Kidney glomerular epithelial cell (primary cell): ENCODE measurements at places on chromosomes 11 and 22.
A peak's percentile ranks its signal among the peaks of the same experiment; 100 is the strongest.

GRCh38 chr11:130785380-130786116 is 130.7 kb downstream of the SNX19 start:
- peak; percentile 31 for DNase-seq

DNA sequence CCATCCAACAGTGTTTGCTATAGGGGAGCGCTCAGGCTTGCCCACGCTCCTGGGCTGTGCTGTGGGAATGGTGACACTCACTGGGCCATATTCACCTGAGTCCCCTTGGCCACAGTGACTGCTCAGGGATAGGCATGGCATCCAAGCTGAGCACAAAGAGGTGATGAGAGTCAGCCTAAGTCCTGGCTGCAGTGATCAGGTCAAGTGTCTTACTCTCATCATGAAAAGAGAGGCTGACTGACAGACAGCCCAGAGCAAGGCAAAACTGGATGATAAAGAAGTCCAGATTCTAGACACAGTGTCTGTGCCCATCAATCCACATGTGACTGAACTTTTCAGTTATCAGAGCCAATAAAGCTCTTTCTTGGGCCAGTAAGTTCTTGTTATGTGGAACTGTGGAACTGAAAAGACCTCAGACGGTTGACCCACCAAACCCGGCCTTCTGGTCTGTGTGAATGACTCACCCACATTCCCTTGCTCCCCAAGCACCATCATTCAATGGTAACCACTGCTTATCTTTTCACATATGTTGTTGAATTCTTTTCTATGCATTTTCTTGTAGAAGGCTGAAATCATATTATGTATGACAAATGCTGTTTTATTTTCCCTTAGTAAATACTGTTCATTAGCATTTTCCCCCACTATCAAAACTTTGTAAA is 43.2 kb upstream of the YPEL1 start:
- DNase-seq: peak; percentile 64

DNA sequence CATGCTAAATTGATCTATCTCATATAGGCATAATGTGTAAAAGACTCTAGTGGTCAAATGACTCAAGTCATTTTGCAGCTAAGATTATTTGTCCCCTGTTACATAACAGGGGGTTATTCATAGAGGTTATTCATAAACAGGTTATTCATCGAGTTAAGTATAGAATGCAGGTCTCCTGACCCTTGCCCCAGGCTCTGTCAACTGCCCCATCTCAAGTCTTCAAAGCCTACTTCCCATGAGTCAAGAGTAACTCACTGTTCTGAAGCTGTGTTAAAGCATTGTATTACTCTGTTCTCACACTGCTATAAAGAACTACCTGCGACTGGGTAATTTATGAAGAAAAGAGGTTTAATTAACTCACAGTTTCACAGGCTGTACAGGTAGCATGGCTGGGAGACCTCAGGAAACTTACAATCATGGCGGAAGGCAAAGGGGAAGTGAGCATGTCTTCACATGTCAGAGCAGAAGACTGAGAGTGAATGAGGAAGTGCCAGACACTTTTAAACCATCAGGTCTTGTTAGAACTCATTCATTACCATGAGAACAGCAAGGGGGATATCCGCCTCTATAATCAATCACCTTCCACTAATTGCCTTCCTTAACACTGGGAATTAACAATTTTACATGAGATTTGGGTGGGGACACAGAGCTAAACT is 226.2 kb upstream of the BLID start:
- DNase-seq: no peak

DNA sequence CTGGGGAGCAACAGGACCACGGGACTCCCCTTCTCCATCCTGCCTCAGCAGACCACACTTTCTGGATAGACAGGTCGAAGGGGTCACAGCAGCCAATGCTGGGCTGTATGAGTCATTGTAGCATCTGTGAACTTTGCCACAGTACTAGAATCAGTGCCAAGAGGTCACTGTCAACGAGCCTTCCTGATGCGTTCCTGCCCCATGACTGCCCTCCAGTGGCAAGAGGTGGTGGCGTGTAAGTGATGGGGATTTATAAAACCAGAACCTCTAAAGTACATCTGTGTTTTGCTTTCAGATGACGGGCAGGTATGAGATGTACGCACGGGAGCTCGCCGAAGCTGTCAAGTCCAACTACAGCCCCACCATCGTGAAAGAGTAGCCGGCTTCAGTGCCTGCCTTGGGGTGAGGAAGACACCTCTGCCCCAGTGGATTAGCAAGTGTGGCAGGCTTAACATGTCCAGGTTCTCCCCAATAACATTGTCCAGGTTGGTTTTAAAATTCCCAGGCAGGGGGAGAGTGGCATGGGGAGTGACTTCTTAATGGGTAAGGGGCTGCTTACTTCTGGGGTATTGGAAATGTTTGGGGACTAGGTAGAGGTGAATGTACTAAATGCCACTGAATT is 29.4 kb downstream of the GUCD1 start:
- DNase-seq: peak; percentile 25

DNA sequence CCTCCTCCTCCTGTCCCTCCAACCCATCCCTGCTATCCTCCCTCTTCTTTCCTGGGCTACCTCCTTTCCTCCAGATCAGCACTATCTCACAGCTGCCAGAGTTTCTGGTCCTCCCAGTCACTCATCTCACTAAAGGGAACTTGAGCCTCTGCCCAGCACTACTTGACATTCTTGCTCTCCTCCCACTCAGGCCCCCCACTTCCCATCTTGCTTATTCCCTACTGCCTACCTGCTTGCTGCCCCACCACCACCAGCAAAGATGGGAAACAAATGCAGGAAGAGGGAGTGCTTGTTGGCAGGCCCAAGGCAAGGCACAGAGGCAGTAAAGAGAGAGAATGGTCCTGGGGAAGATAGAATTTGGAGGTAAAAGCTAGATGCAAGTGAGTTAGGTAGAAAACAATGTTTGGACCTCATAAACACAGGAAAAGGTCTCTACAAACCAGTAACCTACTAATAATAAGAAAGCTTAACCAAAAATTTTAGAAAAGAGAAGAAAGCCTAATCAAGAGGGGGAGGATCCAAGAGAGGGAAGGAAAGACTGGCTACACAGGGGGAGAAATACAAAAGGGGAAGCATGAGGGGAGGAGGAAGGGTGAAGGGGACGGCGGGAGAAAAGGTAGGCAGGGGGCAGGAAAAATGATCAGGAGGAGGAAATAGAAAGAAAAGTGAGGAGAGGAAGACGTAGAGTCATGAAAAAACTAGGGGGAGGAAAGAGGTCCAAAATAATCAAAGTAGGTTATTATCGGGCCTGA is 63.6 kb downstream of the PAK1 start:
- no peak for DNase-seq

- DNase-seq: no peak
Observed at GRCh38 chr11:128506356-128506755, 81.0 kb downstream of the ETS1 start.

GRCh38 chr22:39244496-39245129 is at the start of gene PDGFB:
Gene PDGFB, minus strand, starts transcription at chr22:39244982. Its CDS starts 1,019 bp downstream, at chr22:39243963.
- DNase-seq: peak; percentile 60

GRCh38 chr22:46674367-46674781 is 54.2 kb downstream of the GRAMD4 start:
- DNase-seq: no peak

DNA sequence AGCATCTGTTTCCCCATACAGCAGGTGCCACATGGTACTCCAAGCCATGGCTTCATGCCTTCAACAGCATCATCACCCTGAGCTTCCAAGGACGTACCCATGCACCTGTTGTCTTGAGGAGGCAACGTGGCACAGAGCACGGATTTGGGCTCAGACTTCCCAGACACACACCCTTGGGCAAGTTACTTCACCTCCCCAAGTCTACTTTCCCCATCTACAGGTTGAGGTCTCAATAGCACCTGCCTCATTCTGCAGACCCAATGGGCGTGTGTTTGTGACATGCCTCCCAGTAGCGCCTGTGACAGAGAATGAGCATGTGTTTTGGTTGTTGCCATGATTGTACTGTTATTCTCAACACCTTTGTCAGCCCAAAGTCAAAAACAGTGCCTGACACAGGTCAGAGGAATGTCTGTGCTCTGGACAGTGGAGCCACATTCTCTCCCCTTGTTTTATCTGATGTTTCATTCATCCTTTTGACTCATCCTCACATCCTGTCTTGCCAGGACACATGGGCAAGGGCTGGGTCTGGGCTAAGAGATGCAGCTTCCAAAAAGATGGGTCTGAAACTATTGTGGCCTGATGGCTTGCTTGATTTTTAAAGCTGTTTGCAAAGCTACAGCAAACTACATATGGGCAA is 53.4 kb upstream of the CCND1 start:
- peak; percentile 39 for DNase-seq

- DNase-seq: peak; percentile 45
Observed at GRCh38 chr11:72585762-72586311, 88.4 kb downstream of the PDE2A start.

- DNase-seq: peak; percentile 99
Observed at GRCh38 chr11:88384669-88385005, 47.1 kb upstream of the CTSC start.

GRCh38 chr22:26665813-26666231 is 8.4 kb downstream of the MIAT start:
- peak; percentile 35 for DNase-seq

DNA sequence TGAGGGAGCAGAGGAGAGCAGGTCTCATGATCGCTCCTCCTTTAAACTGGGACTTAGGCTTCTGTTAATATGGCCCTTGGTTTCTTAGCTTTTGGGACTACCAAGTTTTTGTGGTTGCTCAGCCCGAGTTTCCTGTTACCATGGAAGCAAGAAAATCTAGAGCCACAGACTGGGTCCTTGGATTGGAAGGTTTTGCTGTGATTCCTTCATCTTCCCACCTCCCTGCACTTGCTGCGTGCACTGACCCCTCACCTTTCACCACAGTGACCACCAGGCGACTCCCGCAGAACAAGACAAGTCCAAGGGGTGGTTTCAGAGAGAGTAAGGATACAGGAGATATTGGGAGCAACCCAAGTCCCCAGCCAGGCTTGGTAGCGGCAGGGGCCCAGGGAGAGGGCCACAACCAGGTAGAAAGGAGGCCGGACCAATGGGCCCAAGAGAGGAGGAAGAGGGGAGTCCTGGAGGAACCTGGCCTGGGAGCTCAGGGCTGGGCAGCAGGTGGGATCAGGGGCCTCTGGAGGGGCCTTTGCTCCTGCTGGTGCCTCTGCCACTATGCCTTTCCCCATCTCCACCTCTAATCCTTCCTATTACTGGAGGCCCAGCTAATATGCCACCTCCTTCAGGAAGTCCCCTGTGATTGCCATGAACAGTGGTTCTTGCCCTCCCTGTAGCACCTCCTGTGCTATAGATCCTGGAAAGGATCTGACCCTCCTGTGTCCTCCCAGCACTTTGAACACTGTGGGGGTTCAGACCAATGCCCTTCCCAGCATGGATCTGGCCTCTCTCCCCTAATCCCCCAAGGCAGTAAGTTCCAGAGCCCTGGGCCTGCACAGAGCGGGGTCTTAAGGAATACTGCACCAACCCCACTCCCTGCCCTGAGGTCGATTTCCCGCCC is 21.2 kb downstream of the CSF2RB start:
- DNase-seq: no peak

DNA sequence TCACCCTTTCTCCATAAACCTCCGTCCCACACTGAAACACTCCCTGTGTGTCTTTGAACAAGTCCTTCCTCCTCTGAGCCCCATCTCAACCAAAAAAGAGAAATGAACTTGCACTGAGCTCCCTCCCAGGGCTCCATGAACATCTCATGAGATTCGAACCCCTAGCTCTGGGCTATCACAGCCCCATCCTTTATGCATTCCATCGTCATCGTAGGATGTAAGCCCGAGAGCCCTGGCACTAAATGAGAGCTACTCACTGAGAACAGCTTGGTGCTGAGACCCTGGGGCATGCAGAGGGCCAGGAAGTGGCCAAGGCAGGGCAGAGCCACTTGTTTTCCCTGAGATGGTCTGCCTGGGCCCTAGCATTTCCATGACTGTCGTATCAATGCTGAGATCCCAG is 12.9 kb upstream of the SLC43A3 start:
- DNase-seq: no peak

DNA sequence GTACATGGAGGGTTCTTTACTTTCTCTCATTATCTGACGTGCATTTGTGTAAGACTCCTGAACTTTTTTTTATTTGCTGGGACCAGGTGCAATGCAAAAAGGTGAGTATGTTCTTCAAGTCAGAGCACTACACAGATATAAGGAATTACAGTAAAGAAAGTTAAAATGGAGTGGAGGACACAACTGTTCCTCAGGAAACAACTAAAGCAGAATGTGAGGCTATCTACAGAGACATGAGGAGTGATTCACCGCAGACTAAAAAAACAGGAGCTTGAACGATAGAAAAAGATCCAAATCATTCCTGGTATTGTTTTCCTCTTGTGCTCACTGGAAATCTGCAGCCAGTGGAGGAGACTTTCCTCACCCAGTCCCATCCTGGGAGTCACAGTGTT is 106.2 kb downstream of the ABTB2 start:
- peak; percentile 33 for DNase-seq

- no peak for DNase-seq
Observed at GRCh38 chr11:121368364-121369240, 76.0 kb downstream of the SC5D start.
